ENCODE measurements at places on chromosomes 7 and 10.

- DNase-seq: no peak
Measured at GRCh38 chr7:115475761-115476385, 554.0 kb downstream of the MDFIC start.

DNA sequence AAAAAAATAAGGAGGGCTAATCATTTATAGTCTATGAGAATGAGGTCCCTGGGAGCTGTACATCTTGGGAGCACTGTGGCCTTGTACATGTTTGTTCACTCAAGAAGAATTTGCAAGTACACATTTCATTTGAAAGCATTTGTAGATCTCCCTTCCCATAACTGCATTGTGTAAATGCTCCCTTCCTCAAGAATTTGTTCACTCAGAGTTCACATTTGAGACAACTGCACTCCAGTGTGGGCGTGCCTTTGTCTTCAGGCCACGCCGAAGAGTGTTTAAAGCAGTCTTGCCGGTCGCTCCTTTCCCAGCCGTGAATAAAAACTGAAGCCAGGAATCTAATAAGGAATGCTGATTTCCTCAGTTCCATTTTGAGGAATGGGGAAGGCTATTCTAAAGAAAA is 291.1 kb upstream of the LYZL1 start:
- DNase-seq: no peak

DNA sequence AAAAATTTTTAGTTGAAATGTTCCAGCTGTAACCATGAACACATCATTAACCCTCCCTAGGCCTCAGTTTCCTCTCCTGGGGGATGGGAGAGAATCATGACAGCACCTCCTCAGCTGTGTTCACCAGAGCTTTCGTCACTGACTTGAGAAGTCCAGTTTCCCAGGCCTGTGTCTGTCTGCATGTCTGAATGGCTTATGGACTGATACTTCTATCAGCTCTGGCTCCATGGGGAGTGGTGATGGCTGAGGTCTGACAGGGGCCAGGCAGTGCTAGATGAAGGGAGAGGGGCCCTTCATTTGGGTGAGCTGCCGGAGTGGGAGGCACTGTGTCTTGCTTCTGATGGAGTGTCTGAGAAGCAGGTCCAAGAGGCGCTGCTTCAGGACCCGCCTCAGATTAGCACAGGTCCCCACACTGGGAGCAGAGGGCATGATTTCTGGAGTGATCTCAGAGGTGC is 192.9 kb downstream of the PTPN20 start:
- no peak for DNase-seq

DNA sequence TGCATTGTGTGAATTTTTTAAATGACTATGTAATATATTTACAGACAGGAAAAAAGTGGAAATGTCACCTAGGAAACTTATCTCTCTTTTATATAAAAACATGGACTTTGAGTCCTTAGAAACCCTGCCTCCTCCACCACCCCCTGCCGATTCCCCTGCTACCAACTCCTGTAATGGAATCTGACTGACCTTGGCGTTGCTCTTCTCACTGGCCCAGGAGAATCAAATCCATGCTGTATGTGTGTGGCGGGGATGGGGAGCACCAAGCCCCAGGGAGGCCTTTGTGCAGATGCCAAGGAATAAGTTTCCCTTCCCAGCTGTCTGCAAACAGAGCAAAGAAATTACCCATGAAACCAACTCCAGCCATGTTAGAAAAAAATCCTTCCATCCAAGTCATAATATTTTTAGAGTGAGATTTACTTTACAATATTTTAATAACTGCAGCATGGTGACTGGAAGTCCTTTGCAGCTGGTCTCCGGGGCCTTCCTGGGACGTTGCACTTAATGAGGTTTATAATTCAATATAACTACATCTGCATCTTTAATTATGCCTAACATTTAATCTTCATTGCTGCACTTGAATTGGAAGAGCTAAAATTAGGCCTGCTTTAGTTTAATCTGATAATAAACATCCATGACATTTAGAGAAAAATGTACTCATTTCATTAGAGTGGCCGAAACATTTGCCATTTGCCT is 111.4 kb upstream of the CACUL1 start:
- DNase-seq: no peak

GRCh38 chr7:134709197-134709596 is 62.5 kb downstream of the BPGM start:
- no peak for DNase-seq

DNA sequence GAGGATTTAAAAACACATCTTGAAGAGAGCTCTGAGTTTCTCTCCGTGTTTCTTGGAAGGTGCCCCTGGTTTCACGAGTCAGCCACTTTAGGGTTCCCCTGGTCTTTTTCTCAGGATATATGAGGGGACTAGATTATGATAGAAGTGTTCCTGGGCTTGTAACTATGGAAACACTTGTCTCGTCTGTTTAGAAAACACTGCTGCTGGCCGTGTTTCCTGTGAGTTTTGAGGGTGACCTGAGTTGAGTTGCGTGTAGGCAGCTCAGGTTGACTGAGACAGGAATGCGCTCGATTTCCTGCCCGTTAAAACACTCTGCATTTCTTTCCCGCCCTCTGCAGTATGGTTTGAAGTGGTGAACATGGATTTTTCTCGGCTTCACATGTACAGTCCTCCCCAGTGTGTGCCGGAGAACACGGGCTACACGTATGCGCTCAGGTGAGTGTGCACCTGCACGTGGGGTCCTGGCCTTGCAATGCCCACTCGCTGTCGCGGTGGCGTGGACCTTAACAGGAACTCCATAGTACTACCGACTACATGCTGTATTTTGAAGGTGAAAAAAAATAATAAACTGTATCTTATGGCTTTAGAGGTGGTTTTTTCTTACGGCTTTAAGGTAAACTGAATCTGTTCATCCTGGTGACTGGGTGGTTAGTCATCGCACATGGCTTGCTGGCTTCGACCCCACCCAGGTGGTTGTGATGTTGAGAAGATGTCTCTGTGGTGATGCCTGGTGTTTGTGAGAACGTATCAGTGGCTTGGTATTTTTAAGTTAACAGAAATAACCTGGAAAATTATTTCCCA is at the start of gene SUN1:
SUN1 (plus strand) TSS at position 310 of the 801 bp plus-strand sequence; CDS start at position 359, 49 bp downstream.
- DNase-seq: no peak

GRCh38 chr7:4857189-4857588 is 4.6 kb downstream of the PAPOLB start:
- DNase-seq: no peak

DNA sequence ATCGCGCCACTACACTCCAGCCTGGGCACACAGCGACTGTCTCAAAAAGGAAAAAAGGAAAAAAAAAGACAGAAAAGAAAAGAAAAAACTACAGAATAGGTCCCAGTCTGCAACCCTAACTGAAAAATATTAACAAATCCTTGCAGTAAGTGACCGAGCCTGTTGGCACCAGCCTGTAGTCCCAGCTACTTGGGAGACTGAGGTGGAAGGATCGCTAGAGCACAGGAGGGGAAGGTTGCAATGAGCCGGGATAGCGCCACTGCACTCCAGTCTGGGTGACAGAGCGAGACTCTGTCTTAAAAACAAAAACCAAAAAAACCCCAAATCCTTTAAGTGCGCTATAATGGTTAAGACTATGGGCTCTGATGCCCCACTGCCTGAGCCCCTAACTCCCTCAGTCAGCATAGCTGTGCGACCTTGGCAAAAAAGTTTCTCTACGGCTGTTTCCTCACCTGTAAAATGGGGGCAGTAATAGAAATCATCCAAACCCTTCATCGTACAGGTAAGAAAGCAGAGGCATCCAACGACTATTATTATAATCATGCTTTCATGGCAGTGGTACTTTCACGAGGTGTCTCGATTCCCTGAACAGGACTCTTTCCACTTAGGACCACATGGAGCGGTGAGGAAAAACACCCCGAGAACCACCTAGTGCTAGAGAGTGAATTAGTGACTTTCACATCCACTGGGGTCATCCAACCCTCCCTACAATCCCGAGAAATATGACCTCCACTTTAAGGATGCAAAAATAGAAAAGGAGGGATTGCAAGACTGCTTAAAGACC is 755 bp downstream of the TOMM7 start:
- DNase-seq: no peak

DNA sequence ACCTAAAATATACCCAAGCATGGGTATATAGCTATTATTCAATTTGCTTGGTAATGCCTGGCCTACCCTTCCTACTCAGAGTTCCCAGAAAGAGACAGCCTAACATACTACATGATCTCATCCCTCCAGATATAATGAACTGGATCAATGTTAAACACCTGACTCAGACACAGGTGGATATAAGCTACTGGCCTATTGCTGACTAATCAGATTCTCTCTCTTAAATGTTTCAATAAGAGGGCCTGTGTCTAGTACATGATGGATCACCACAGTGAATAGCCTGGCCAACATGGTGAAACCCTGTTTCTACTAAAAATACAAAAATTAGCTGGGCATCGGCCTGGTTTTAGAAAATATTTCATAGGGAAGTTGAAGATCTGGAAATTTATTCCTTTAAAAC is 54.1 kb downstream of the COPG2 start:
- DNase-seq: no peak

- no peak for DNase-seq
Measured at GRCh38 chr7:145293754-145294153, 457.9 kb upstream of the TPK1 start.

DNA sequence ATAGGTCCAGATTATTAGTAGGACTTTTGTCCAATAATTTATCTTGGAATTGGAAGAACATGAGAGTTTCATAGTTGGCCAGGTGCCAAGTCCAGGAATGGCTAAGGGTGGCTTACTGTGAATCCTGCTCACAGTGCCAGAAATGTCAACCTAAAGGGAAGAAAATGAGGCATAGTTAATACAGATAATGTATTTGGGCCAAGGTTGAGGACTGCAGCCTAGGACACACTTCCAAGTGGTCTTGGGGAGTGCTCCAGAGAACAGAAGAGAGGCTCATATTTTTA is 78.2 kb downstream of the MAPK8 start:
- DNase-seq: no peak

- no peak for DNase-seq
Measured at GRCh38 chr10:123480344-123480743, 185.8 kb upstream of the GPR26 start.

DNA sequence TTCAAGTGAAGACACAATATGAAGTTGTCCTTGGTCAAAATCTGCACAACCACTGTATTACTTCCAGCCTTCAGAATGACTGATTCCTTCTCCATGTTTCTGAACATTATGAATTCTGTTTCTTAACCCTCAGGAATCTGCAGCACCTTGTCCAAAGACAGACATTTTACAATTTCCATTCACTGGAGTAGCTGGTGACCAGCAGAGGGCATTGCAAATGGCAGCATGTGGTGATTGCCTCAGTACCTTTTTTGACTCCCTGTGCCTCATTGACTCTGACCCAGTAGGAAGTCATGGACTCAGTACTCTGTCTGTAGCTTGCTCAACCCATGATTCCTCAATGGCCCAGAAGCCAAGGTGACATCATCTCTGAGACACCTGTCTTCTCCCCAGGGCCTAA is 879 bp upstream of the VPS41 start:
- no peak for DNase-seq

- peak; percentile 1 for DNase-seq
Measured at GRCh38 chr10:6202684-6203330, at the start of gene PFKFB3. Gene PFKFB3 (plus strand): TSS chr10:6202932. CDS start chr10:6203261, 329 bp downstream.

Measured in NCI-H524 treated with DMSO at 0.1 percent for 48 hours (cell line).